ENCODE measurements at places on chromosomes 13 and 19.

GRCh38 chr13:86826232-86826631 lies 844.9 kb upstream of the SLITRK5 start:
- DNase-seq, result no peak

DNA sequence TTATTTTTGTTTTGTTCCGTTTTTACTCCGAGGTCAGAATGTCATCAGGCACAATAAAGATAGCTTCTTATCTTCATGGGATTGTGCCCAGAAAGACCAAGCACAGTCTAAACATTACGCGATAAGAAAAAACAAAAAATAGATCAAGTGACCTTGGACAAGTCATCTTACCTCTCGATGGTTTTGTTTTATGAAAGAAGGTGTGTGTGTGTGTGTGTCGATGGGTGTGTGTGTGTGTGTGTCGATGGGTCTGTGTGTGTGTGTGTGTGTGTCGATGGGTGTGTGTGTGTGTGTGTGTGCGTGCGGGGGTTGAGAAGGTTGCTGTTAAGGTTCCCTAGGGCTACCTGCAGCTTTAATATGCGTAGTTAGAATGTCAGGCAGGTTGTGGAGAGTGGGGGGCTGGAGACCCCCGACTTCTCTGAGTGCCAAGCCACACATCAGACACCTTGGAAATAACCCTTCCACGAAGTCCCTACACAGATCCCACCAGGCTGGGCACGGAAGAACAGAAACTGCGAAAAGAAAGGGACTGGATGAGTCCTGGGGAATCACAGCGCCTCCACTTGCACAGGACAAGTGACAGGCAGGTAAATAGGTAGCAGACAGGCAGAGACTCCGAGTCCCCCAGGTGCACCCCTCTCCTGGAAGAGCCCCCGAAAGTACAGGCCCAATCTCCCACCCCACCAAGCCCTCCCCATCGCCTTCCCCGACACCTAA lies 458 bp upstream of the ATP8A2 start:
- DNase-seq, result no peak

GRCh38 chr19:4586691-4587090 lies 27.2 kb upstream of the SEMA6B start:
- DNase-seq, result no peak

DNA sequence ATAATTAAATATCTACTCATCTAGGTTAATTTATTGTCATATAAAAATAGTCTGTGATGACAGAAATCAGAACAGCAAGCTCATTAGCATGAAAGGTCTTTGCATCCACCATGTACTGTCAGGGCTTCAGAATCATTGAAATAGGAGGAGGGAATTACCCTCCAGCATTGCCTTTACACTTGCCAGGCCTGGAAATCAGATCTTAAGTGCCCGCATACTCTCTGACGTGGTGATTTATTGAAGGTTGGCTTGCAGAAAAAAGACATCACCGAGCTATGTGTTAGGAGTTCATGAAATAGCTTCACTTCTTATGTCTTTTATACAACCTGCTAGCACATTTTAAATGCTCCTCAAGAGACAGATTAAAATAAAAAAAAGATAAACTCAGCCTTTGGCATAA lies 661.7 kb upstream of the SLITRK1 start:
- no peak for DNase-seq

- no peak for DNase-seq
Observed at GRCh38 chr19:1987197-1988187, 28.0 kb downstream of the BTBD2 start.

- DNase-seq, result no peak
Observed at GRCh38 chr13:46392967-46393366, 5.9 kb upstream of the RUBCNL start.

- no peak for DNase-seq
Observed at GRCh38 chr19:23410155-23410554, 14.9 kb upstream of the ZNF91 start.

DNA sequence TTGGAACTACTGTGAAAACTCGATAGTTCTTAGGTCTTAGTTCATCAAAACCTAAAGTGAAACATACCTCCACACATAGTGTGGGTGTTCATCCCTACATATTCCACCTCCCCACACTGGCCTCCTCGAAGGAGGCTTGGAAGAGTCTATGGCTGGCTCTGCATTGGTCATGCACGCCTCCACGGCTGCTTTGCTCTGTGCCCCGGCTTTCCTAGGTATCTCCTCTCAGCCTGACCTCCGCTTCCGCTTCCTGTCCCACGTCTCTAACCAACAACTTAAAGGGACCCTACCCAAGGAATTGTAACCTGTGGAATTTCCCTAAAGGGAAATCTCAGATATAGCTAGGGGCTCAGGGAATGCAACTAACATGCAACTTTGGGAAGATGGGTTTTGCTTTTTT lies 79.7 kb upstream of the MBNL2 start:
- peak; percentile 47 for DNase-seq

DNA sequence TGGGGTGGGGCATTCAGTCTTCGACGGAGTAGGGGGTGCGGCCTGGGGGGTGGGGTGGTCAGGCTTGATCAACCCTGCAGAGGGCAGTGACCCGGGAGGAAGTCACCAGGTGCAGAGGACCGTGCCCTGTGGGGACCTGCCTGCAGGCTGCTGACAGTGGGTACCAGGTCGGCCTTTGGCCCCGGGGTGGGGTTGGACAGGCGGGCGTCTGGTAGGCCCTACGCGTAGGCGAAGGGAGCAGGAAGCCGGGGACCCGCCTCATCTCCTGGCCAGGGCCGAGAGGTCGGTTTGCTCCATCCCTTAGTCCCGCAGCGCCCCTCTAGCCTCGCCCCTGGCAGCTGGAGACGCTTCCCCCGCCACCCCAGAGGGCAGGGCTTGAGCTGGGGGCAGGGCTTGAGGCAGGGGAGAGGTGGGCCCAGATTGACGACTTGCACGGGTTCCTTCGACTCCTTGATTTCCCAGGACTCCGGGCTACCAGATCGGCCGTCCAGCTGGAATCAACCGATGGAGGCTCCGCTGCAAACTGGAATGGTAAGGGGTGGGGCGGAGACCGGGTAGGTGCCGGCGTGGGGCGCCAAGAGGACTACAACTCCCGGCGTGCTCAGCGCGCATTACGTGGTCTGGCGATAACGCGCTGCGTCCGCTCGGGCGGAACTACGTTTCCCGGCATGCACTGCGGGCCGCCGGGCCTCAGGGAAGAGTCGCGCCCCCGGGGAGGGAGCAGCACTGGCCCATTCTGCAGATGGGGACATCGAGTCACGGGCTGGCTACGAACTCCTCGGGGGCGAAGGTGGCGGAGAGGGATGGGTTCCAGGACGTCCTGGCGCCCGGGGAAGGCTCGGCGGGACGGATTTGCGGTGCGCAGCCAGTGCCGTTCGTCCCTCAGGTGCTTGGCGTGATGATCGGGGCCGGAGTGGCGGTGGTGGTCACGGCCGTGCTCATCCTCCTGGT lies at the start of gene PNPLA6:
Gene PNPLA6, plus strand, starts transcription at position 671 of the 951 bp plus-strand sequence. Its CDS starts 72 bp downstream, at position 743.
- DNase-seq, result peak; percentile 99

DNA sequence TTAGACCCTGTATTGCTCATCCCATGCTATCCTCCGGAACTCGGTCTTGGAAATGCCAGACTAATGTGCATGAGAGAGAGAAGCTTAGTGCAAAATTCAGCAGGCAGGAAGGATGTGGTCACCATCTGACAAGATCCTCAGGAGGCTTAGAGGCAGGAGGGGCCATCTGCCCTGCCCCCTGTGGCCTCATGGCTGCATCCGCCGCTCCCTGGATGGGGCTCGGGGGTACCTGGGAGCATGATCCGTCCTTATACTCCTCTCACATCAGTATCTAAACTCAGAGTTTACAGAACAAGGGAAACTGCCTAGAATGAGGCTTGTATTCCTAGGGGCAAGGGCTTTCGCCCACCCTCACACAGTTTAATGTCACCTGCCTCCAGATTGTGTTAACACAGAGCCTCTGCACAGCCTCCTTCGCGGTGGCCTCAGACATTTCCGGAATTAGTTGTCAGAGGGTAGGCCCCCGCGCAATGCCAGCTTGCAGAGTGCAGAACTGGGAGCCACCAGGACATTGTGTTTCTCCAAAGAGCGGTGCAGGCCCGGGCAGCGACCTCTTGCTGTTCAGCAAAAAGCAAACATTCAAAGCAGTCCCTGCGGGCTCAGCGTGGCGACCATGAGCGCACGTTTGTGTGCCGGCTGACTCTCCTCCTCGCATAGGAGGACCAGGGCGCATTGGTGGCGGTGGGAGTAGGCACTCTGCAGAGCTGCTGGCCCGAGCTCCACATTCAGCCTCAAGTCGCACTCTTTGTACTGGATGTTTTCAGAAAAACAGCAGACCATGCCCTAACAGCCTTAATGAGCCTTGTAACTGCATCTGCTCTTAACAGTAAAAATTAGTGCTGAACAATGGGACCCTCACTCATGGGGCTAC lies 39.1 kb downstream of the GPR12 start:
- DNase-seq, result no peak

DNA sequence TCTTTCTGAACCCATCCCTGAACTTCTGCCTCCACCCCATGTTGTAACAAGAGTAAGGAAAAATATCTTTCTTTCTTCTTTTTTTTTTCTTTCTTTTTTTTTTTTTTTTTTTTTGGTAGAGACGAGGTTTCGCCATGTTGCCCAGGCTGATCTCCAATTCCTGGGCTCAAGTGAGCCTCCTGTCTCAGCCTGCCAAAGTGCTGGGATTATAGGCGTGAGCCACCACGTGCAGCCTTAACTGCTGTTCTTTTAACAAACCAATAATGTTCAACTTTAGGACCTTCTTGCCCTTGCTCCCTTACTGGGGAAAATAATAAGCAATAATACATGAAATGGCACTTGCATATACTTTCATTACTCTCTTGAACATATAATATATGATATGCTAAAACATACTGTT lies 19.6 kb downstream of the GPR183 start:
- DNase-seq, result no peak

- DNase-seq, result no peak
Observed at GRCh38 chr19:5897189-5897969, 6.2 kb downstream of the NDUFA11 start.

DNA sequence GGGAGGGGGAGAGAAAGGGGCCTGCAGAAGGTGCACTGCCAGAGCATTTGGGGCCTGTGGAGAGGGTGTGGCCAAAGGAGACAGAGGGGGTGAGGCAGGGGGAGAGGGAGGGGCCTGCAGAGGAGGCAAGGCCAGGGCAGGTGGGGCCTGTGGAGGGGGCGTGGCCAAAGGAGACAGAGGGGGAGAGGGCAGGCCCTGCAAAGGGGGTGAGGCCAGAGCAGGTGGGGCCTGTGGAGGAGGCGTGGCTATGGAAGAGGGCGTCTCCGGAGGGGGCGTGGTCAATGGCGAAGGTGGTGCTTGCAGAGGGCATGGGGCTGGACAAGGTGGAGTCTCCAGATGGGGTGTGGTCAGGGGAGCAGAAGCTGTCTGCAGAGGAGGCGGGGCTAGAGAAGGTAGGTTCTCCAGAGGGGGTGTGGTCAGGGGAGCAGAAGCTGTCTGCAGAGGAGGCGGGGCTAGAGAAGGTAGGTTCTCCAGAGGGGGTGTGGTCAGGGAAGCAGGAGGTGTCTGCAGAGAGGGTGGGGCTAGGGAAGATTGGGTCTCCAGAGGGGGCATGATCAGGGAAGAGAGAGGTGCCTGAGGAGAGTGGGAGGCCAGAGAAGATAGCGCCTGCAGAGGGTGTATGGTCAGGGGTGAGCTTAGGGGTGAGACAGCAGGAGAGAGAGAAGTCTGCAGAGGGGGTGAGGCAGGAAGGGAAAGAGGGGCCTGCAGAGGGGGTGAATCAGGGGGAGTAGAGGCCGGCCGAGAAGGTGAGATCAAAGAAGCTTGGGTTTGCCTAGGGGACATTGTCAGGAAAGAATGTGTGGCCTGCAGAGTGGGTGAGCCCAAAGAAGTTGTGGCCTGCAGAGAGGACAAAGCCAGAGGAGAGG lies 3.4 kb downstream of the PRR36 start:
- DNase-seq, result peak; percentile 49

- DNase-seq, result no peak
Observed at GRCh38 chr19:55753401-55753800, 5.5 kb upstream of the RFPL4A start.

GRCh38 chr13:50125554-50126262 lies 110.5 kb downstream of the KCNRG start:
- peak; percentile 96 for DNase-seq

- DNase-seq, result no peak
Observed at GRCh38 chr13:100458673-100459072, 129.9 kb downstream of the GGACT start.

- DNase-seq, result no peak
Observed at GRCh38 chr19:49954092-49954829, 6.7 kb downstream of the SIGLEC11 start.
